ENCODE measurements at places on chromosomes 2 and 18. TPM values are rescaled to one million over a fixed set of nuclear protein-coding genes. Genes with fewer than 3 reads are reported as not detected.

Gene TDRD15
- total RNA-seq: not detected

Gene ANKAR
- total RNA-seq: 3.3 TPM

Gene CCDC121
- total RNA-seq: 3.6 TPM

Gene MGAT4A
- 5.8 TPM for total RNA-seq

Gene COLEC11
- total RNA-seq: not detected
